T-helper 17 cell (primary cell): ENCODE measurements at places on chromosomes 4 and X.
A peak's percentile ranks its signal among the peaks of the same experiment; 100 is the strongest.

- no peaks in the 10 kb centered on the region for H3K36me3 ChIP-seq
- H3K4me1 ChIP-seq: peaks cover 2% of the 10 kb centered on the region
- DNase-seq: no peak
- H3K27ac ChIP-seq: no peak overlapping the region
- no peak overlapping the region for H3K4me3 ChIP-seq
Observed at GRCh38 chrX:9071031-9071650, 37.2 kb upstream of the FAM9B start.

GRCh38 chr4:175280153-175280552 lies 362.0 kb downstream of the ADAM29 start:
- no peaks in the 10 kb centered on the region for H3K36me3 ChIP-seq
- H3K27ac ChIP-seq: no peak overlapping the region
- H3K27me3 ChIP-seq: no peaks in the 10 kb centered on the region

DNA sequence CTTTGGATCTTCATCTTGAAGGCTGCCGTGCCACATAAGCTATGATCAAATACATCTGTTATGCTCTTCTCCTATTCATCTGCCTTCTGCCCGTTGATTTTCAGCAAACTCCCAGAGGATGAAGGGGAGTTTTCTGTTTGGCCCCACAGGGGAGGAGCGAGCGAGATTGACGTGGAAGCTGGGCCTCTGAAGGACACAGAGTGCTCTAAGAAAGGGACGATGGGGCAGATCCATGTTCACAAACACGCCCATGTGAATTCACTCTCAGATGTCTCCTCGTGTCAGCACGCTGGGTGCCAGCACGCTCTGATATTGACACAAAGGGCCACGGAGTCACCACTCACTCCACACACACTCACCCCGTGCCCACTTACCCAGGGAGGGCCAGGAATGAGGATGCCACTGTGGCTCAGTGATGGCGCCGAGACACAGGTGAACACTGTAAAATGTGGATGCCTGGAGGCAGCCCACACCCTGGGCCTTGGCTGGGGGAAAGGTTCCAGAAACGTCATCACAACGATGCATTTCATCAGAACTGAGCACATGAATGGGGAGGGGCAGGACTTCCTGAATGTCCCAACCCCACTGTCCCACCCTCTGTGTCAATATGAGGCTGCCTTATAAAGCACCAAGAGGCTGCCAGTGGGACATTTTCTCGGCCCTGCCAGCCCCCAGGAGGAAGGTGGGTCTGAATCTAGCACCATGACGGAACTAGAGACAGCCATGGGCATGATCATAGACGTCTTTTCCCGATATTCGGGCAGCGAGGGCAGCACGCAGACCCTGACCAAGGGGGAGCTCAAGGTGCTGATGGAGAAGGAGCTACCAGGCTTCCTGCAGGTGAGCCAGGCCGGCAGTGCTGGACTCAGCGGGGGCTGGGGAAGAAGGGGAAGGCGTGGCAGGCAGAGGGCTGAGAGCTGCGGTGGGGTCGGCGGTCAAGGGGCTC lies at the start of gene S100P:
Gene S100P, plus strand, starts transcription at position 648 of the 946 bp plus-strand sequence. Its CDS starts 55 bp downstream, at position 703.
- H3K4me3 ChIP-seq: peak within 1 kb of the TSS; percentile 80
- no peaks in the 10 kb centered on the region for H3K36me3 ChIP-seq
- no peaks in the 10 kb centered on the region for H3K27me3 ChIP-seq

DNA sequence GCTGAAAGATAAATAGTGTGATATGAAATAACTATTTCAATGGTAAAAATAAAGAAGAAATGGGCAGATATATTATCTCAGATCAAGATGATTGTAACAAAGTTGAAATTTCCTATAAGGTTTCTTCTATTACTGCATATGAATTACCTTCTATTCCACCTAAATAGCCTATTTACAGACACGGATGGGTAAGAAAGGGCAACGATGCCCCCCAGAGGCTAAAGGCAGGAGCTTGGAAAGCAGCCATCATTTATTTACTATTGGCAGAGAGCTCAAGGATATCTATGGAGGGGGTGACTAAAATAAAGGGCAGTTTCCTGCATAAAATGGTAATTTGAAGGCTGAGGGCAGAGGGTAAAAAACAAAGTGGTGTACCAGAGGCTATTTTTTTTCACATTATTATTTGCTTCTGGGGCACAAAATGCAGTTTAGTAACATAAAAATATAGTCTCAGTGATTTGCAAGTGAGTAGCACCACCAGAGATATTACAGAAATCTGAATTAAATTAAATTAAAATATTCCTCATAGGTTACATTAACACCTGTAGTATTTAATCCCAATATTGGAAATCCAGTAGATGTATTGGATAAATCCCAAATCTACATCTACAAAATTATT lies 123.1 kb downstream of the BTC start:
- no peak overlapping the region for H3K27ac ChIP-seq
- H3K27me3 ChIP-seq: peaks cover 49% of the 10 kb centered on the region
- peak; percentile 33 for DNase-seq
- no peaks in the 10 kb centered on the region for H3K36me3 ChIP-seq
- H3K4me1 ChIP-seq: peaks cover 12% of the 10 kb centered on the region

DNA sequence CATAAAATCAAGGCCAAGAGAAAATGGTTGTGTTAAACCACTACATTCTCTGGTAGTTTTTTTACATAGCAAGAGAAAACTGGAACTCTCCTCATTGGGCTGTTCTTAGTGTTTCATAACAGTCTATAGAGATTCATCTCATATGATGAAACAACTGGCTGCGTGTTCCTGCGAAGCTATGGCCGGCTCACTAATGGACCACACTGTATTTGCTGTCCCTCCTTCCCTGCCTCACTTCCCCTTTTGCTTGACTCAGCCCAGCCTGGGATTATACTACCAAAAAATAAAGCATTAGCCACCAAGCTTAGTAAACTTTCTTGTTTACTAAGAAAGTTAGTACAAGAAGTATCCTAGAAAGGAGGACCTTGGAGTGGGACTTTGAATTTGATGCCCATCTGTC lies 31.6 kb upstream of the LSM6 start:
- no peak overlapping the region for H3K4me3 ChIP-seq
- peaks cover 2% of the 10 kb centered on the region for H3K36me3 ChIP-seq
- H3K27me3 ChIP-seq: peaks cover 15% of the 10 kb centered on the region
- H3K4me1 ChIP-seq: peaks cover 2% of the 10 kb centered on the region
- no peak overlapping the region for H3K27ac ChIP-seq

DNA sequence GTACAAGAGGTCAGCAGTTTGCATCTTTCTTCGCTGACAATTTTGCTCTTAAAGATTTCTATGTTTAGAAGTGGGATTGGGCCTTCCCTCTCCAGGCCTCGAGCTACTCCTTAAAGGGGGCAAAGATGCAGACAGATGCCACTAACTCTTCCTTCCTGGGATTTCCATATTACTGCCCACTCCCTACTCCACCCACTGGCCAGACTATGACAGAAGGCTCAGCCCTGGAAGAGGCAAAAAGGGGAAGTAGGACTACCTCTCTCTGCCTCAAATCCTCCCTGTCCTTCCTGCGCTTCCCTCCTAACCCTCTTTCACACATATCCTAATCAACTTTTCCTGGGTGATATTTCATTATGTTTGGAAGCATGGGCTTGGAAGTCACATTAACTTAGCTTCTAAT lies 58.3 kb downstream of the EVC2 start:
- no peak for DNase-seq
- H3K27ac ChIP-seq: no peak overlapping the region
- H3K36me3 ChIP-seq: no peaks in the 10 kb centered on the region
- no peaks in the 10 kb centered on the region for H3K4me1 ChIP-seq
- H3K4me3 ChIP-seq: no peak overlapping the region

GRCh38 chrX:72245461-72246089 lies 6.7 kb upstream of the ERCC6L start:
- no peaks in the 10 kb centered on the region for H3K4me1 ChIP-seq
- H3K27me3 ChIP-seq: no peaks in the 10 kb centered on the region
- DNase-seq: peak; percentile 26
- no peak overlapping the region for H3K27ac ChIP-seq
- no peak overlapping the region for H3K4me3 ChIP-seq

- peaks cover 5% of the 10 kb centered on the region for H3K36me3 ChIP-seq
- no peak overlapping the region for H3K4me3 ChIP-seq
- no peak for DNase-seq
- H3K27me3 ChIP-seq: no peaks in the 10 kb centered on the region
- no peaks in the 10 kb centered on the region for H3K4me1 ChIP-seq
- no peak overlapping the region for H3K27ac ChIP-seq
Observed at GRCh38 chrX:23938690-23939089, 30.9 kb downstream of the CXorf58 start.

- no peak overlapping the region for H3K4me3 ChIP-seq
- H3K27ac ChIP-seq: no peak overlapping the region
- H3K36me3 ChIP-seq: no peaks in the 10 kb centered on the region
- H3K27me3 ChIP-seq: no peaks in the 10 kb centered on the region
- DNase-seq: no peak
Observed at GRCh38 chr4:5793514-5793913, 82.5 kb downstream of the EVC start.

DNA sequence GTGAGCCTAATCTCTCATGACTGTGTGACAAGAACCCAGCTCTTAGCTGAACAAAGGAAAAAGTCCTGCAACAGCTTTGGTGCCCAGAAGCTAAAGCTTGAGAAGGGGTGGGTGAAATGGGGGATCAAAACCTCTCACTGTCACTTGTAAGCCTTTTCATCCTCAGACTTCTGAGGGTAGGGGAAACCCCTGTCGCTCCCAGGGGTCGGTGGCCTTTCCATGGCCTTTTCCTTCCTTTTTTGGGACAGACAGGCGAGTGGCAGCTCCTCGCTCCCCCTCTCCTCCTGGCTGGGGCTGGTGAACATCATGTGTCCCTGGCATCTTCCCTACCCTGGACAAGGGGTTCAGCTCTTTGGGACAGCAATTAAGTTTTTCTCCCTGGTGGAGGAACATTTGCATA lies 78.2 kb downstream of the FAM47A start:
- H3K36me3 ChIP-seq: no peaks in the 10 kb centered on the region
- no peaks in the 10 kb centered on the region for H3K27me3 ChIP-seq
- DNase-seq: no peak
- no peak overlapping the region for H3K27ac ChIP-seq
- H3K4me1 ChIP-seq: no peaks in the 10 kb centered on the region

DNA sequence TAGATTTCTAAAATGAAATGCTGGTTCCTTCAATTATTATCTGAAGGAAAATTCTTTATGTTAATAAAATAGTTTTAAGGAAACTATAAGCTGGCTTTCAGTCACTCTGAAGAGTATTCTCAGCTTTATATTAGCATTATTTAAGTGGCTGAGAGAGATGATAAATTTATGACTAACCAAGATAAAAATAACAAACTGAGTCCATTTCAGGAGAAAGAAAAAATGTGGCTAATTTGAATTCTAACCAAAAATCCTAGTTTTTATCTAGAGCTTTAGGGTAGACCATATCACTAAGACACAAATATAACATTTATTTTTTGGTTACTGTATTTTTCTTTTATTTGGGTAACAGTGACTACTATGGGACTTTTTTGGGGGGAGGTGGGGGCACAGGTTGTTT lies 59.4 kb upstream of the NAP1L5 start:
- no peaks in the 10 kb centered on the region for H3K36me3 ChIP-seq
- H3K27ac ChIP-seq: peak overlapping the region; percentile 24
- no peak for DNase-seq
- H3K4me3 ChIP-seq: no peak overlapping the region

GRCh38 chrX:129462707-129463106 lies 60.6 kb downstream of the SMARCA1 start:
- H3K4me1 ChIP-seq: no peaks in the 10 kb centered on the region
- no peak overlapping the region for H3K4me3 ChIP-seq
- H3K27me3 ChIP-seq: peaks cover 5% of the 10 kb centered on the region
- H3K27ac ChIP-seq: no peak overlapping the region
- no peaks in the 10 kb centered on the region for H3K36me3 ChIP-seq
- no peak for DNase-seq

DNA sequence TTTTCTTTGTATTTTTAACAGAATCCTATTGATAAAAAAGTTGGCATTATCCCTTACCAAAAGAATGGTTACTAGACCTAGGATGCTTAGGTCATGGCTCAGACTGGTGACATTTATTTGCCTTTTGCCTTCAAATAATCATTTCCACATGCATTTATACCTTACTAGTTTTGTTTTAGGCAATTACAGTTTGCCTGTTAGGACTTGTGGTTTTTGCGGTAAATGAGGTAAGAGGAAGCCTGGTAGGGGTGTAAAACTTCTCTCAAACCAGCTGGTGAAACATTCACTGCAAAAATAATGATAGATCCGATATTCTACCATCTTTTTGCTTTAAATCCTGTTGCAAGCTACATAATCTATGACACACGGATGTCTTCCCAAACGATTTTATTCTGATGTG lies 12.1 kb downstream of the LAMP2 start:
- H3K27ac ChIP-seq: no peak overlapping the region
- DNase-seq: no peak
- H3K4me1 ChIP-seq: peaks cover 28% of the 10 kb centered on the region
- no peaks in the 10 kb centered on the region for H3K27me3 ChIP-seq
- H3K36me3 ChIP-seq: no peaks in the 10 kb centered on the region

GRCh38 chr4:110159541-110159940 lies 38.9 kb downstream of the ELOVL6 start:
- peaks cover 2% of the 10 kb centered on the region for H3K36me3 ChIP-seq
- no peak for DNase-seq
- no peak overlapping the region for H3K4me3 ChIP-seq
- no peaks in the 10 kb centered on the region for H3K27me3 ChIP-seq
- no peak overlapping the region for H3K27ac ChIP-seq
- H3K4me1 ChIP-seq: peaks cover 6% of the 10 kb centered on the region

GRCh38 chrX:84956304-84956703 lies 47.4 kb upstream of the APOOL start:
- DNase-seq: no peak
- no peaks in the 10 kb centered on the region for H3K27me3 ChIP-seq
- H3K36me3 ChIP-seq: no peaks in the 10 kb centered on the region
- H3K4me1 ChIP-seq: no peaks in the 10 kb centered on the region

- DNase-seq: no peak
- H3K36me3 ChIP-seq: no peaks in the 10 kb centered on the region
- no peaks in the 10 kb centered on the region for H3K27me3 ChIP-seq
- H3K4me3 ChIP-seq: no peak overlapping the region
- no peak overlapping the region for H3K27ac ChIP-seq
Observed at GRCh38 chr4:95439896-95440295, 108.9 kb downstream of the UNC5C start.

GRCh38 chrX:70032792-70033191 lies 16.9 kb downstream of the AWAT2 start:
- H3K36me3 ChIP-seq: no peaks in the 10 kb centered on the region
- H3K27me3 ChIP-seq: no peaks in the 10 kb centered on the region
- H3K4me3 ChIP-seq: no peak overlapping the region
- no peak for DNase-seq
